ENCODE measurements at places on chromosomes 13 and 19.

GRCh38 chr13:58630794-58631193, 999.2 kb downstream of the PCDH17 start:
- no peak for DNase-seq

DNA sequence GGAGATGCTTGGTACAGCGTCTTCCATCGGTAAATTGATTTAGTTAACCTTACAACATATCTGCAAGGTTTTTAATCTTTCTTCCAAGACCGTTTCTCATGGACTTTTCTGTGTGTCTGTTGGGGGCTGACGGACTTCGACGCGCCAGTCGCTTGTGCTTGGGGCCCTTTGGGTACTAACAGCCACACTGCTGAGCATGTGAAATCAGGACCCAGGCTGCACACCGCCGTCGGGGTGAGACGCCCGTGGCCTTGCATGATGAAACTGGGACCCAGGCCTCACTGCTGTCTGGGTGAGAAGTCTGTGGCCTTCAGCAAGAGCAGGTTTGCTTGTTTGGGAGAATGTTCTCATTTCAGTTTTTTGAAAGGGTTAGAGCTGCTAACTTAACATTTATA, 9.8 kb downstream of the ATP4B start:
- DNase-seq = no peak

DNA sequence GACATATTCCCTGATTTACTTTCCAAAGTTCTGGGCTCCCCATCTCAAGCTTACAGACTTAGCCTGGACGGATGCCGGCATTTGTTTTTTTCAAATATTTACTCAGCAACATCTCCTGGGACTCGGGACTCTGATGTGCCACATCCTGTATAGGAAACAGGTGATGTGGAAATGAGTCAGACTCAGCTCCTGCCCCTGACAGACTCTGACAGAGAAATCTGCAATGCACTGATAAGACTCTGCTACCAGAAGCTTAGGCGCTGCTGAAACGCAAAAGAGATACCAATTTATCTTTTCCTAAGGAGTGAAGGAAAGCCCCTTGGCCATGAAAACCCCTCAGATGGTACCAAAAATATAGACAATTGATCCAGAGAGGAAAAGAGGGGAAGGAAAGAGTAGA, 16.2 kb downstream of the LAIR2 start:
- DNase-seq = peak; percentile 32

DNA sequence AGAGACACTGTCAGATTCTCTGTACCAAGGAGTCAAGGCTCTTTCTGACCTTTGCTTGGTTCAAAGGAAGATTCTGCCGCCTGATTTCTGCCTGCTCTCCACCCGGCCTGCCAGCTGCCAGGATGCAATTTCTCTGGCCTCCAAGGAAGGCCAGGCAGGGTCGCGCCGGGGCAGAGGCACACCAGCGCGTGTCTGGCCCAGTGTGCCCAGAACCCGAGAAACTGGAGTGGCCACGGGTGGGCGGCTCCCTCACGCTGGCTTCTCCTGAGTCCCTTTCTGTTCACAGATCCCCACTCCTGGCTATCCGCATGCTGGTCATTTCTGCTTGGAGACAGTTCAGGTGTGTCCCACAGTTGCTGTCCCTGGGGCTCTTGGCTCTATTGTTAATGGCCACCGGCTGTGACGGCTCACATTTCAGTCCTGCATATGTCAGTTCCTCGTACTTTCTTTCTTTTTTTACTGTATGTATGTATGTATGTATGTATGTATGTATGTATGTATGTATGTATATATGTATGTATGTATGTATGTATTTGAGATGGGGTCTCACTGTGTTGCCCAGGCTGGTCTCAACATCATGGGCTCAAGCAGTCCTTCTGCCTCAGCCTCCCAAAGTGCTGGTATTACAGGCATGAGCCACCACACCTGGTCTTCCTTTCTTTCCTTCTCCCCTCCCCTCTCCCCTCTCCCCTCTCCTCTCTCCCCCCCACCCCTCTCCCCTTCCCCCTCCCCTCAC, 16.9 kb downstream of the TMPRSS9 start:
- no peak for DNase-seq

DNA sequence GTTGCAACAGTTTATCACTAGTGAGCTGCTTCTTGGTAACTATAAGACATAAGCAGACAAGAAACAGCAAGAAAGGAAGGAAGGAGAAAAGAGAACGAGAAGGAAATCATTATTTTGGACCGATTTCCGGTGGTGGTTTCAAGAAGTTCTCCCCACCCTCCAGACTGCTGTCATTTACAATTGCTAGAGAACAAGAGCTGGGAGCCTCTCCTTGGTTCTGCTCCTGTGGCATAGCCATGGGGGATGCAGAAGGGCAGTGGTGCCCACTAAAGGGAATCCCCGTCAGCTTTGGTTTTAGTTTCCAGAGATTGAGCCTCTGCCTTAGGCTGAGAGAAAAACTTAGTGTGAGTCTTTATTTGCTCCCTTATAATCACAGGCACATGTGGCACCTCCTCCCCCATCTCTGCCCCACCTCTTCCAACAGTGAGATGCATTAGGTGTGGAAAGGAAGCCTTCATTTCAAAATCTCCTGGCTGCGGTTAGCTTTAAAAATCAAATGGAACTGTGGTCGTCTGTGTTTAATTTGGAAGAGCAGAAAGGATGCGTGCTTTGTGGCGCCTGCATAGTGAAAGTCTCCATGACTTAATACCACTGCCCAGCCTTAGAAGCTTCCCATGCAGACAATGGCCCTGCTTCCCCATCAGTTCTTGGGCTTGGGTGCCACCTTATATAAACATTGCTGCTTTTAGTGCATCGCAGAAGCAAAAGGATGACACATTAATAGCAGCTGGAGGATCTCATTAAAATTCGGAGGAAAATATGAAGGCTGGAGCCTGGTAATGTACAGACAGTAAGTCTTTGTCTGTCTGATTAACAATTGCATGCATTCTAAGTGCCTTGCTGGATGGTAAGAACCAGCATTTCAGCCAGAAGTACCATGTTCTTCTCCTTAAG, 25.0 kb downstream of the LRCH1 start:
- no peak for DNase-seq

DNA sequence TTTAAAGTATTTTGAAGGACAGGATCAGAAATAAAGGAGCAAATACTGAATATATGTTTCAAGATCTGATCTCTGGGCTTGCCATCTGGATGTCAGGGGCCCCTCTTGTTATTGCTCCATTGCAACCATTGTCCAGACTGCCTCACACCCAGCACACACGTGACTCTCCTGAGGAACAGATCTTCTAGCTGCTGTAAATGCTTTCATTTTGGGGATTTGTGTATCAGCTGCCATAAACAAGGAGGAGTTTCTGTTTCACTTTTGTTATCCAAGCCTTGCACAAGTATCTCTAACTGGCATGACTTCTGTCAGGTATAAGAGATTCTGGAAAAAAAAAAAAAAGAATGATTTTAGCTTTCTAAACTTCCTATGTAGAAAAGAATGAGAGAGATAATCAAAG, 1624.1 kb upstream of the PRR20A start:
- DNase-seq = no peak

GRCh38 chr19:49409441-49410029, 13.7 kb downstream of the PTH2 start:
- no peak for DNase-seq

GRCh38 chr13:21231426-21231940, 55.0 kb downstream of the MRPL57 start:
- no peak for DNase-seq

- DNase-seq = no peak
Measured at GRCh38 chr13:62387647-62388046, 972.0 kb upstream of the PCDH20 start.

GRCh38 chr13:87533776-87534175, 137.4 kb upstream of the SLITRK5 start:
- no peak for DNase-seq

GRCh38 chr13:99486996-99487395, 14.3 kb upstream of the TM9SF2 start:
- DNase-seq = no peak
